Activated B cell treated with CpG ODN at 0.5 μM for 24 hours (primary cell): ENCODE measurements at places on chromosomes 2 and 18.

- no peak for DNase-seq
These were observed 27.7 kb upstream of the PTPN4 start for GRCh38 chr2:119731983-119732382.

DNA sequence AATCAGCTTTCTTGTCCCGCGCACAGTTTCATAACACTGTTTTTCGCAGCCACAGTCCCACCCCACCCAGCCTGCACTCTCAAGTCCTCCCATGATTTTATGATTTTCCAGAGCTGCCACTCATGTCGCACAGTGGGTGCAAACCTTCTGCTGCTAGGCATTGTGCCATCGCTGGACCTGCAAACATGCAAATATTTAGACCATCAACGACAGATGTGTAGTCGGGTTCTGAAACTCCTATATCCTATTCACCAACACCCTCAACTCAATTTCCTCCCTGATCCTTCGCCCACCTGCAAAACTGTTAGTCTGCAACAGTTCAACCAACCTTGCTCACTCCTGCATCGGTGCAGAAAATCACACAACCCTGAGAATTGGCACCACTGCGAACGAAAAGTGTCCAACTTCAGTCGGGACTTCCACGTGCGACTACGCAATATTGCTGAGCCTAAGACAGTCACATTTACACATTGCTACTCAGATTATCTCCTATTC, 871 bp upstream of the ALS2 start:
- DNase-seq, result no peak

GRCh38 chr18:58862356-58862755, 2.3 kb upstream of the ZNF532 start:
- no peak for DNase-seq

- DNase-seq, result no peak
These were observed 686.8 kb upstream of the SALL3 start for GRCh38 chr18:78292618-78293380.

- no peak for DNase-seq
These were observed 172.6 kb upstream of the BCL2L11 start for GRCh38 chr2:110948027-110948674.

GRCh38 chr18:34867520-34867919, 157.4 kb downstream of the DTNA start:
- no peak for DNase-seq

GRCh38 chr18:23284629-23285028, 149.3 kb downstream of the CABLES1 start:
- no peak for DNase-seq

GRCh38 chr2:76501641-76502040, 790.9 kb upstream of the GCFC2 start:
- DNase-seq, result no peak

DNA sequence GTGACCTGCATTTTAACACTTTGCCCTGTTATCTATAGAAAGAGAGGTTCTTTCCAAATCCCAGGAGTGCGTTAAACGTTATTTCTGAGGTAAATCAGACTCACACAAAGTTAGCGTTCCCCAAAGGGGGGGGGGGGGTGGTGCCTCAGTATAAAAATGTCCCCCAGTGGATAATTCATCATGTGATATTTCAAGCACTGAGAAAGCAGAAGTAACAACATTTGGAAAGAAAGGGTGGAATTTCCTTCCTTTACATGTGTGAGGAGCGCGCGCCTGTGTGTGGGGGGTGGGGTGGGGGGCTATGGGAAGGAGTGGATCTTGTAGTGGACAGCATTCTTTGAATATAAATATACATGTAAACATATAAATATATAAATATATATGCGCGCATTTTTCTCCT, 630.9 kb downstream of the NYAP2 start:
- DNase-seq, result no peak

DNA sequence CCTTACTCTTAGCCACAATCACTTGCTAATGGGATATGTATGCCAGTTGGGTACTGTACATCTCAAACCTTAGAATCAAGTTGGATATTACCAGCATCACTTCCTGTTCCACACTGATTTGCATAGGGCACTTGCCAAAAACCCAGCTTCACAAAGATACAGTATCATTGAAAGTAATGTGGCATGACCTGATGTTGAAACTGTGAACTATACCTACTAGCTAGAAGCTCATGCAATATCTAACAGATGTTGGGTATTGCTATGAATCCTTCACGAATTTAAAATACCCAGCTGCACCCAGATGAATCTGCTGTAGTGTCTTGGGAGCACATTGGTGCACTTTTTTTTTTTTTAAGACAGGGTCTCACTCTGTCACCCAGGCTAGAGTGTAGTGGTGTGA, 6.5 kb upstream of the STAMBP start:
- DNase-seq, result no peak

DNA sequence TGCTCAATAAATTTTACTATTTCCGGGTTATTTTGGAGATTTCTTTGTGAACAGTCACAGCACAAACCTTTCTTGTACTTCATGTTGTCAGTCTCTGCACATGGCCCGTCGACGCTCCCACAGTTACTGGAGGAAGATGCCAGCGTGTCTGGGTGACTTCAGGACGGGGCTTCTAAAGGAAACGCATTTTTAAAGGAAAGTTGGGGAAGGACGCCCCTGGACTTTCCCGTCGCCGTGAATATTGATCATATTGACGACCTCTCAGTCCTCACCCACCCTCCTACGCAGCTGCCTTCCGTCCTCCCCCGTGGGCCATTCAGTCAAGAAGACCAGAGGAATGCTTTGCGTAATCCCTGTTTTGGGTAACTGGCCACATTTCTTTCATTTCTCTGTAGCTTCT, 71.1 kb upstream of the SNTG2 start:
- DNase-seq, result no peak

DNA sequence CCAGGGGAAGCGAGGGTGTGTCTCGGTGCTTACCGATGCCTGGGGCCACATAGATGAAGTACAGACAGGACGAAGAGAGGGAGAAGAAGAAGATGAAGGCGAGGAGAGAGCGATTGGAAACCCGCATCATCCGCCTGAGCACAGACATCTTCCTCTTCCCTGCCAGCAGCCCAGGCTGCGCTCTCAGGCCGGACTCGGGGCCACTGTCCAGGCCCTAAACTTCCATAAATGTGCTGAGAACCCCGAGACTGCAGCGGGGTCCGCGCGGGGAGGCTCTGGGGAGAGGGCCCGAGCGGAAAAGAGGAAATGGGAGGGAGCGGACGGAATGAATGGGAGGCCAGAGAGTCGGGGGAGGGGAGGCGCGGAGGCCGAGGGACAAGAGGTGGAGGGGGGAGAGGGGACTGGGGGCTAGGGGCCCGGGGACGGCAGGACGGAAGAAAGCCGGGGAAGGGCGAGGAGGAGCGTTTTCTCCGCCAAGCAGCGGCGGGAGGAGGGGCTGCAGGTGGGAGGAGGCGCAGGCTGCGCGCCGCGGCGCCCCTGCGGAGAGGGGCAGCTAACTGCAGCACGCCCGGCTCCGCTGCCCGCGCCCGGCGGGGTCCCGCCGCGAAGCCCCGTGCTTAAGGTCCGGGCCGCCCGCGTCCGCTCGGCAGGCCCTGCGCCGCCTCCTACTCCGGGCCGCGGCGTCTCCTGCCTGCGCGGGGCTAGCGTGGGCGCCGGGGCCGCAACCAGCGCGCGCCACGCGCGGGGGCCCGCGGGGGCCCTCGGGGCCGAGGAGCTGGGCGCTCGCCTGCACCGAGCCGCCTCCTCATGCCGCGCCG, at the start of gene B4GALT6:
B4GALT6 (minus strand) TSS at position 303 of the 818 bp plus-strand sequence; CDS start at position 148, 155 bp downstream.
- DNase-seq, result peak; percentile 18

DNA sequence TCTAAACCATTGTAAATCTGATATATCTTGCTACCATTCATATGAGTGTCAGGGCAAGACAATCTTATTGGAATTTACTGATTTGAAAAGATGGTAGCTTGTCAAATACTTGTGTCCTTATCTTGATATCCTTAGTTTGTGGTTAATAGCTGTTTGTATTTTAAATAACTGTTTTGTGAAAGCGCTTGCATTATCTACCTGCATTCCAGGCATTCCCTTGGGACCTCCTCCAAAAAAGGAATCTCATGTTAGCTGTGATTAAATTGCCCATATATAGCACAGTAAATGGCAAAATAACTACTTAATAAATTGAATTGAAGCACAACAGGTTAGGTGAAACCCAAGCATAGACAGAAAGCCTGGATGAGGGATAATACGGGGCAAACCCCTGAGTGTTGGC, 13.9 kb downstream of the CNTNAP5 start:
- no peak for DNase-seq

GRCh38 chr2:139080244-139080643, 300.1 kb upstream of the NXPH2 start:
- no peak for DNase-seq

GRCh38 chr2:168169097-168169745, 78.2 kb downstream of the STK39 start:
- DNase-seq, result no peak

- DNase-seq, result no peak
These were observed 110.8 kb downstream of the SMAD7 start for GRCh38 chr18:48839819-48840490.

GRCh38 chr18:9401176-9401575, 66.6 kb downstream of the TWSG1 start:
- no peak for DNase-seq

- no peak for DNase-seq
These were observed 333.3 kb upstream of the ACVR2A start for GRCh38 chr2:147511491-147511948.

DNA sequence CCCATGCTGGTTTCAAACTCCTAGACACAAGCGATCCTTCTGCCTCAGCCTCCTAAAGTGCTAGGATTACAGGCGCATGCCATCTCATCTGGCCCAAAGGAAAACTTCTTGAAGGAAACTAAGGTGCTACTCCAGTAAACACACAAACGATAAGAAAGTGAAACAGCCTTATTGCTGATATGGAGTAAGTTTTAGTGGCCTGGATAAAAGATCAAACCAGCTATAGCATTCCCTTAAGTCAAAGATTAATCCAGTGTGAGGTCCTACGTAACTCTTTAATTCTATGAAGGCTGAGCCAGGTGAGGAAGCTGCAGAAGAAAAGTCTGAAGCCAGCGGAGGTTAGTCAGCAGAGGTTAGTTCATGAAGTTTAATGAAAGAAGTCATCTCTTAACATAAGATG, 40.8 kb upstream of the POTEE start:
- no peak for DNase-seq

DNA sequence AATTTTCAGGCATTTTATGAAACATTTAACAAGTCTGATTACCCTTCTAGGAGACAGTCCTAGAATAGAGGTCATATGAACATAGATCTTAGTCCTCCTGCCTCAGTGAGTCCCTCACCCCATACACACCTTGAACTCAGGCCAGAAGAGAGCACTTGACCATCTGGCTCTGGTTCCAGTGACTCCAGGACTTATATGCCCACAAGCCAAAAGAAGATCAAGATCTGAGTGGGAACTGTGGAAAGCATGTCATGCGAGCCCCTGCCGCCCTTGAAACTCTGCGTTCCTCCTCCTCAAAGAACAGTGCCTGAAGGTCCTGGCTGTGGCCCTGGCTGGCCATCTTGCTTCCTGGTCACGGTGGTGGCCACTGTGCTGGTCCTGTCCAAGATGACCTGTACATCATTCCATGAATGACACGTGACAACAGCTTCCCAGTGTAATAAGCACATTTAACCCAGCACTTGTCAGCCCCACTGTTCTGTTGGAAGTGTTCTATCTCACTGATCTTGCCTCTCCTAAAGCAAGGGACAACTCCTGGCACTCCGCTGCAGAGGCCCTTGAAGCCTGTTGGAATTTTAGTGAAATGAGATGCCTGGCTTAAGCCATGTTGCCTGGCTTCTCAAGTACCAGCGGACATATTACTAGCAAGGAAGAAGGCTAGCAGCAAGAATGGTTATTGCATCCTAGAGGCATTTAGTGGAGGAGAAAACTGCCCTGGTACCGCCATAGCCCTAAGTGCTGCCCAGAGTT, 17.6 kb downstream of the TTC32 start:
- DNase-seq, result no peak

DNA sequence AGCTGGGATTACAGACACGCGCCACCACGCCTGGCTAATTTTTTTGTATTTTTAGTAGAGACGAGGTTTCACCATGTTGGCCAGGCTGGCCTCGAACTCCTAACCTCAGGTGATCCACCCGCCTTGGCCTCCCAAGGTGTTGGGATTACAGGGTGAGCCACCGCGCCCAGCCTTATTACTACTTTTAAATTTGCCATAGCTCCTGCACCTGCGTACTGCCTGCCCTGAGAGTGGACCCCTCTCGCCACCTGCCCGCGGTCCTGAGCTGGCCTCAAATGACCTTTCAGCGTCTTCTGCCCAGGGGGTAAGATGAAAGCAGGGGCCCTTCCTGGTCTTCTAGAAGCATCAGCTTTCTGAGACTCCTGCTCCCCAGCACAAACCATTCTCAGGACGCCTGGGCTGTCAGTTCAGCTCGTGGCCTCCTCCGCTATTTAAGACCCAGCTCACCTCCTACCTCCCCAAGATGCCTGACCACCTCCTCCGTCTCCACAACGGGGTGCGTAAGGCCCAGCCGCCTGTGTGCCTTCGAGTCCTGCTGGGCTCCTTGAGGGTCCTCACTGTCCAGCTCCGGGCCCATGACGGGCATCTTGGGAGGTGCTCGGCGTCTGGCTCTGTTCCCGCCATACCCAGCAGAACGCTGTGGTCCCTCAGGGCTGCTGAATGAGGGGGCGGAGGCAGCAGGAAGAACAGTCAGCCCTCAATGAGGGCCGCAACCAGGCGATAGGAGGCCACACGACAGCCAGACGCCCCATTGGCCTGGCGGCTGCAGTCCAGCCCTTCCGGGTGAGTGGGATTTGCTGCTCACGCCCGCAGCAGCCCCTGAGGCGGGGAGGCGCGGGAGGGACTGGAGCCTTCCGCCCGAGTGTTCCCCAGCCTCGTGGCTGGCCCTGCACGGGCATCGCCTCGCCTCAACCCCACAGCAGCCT, 266.6 kb downstream of the TFCP2L1 start:
- no peak for DNase-seq

DNA sequence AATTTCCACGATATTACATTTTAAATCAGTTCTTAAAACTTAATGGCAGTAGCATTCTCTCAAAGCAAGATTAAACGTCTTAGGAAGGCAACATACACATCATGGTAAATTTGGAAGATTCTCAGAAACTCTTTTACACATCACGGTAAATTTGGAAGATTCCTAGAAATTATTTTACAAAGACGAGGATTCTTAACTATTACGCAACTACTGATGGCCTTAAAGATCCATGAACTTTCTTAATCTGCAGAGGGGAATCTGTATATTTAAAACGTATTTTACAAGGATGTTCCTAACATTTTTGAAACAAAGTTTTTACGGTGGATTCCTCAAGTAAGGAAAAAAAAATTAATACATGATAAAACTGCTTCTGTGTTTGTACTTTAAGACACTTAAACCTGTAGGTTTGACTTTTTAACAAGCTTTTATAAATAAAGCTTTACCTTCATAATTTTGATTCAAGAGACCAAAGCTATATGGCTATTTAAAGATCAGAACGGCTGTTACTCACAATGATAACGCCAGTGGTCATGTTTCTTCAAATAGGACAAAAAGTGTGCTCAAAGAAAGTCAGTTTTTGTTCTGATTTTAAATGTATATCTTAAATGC, 1.7 kb downstream of the ATF2 start:
- no peak for DNase-seq

GRCh38 chr18:51630706-51631105, 433.2 kb upstream of the MEX3C start:
- no peak for DNase-seq

GRCh38 chr18:57833441-57834101, 30.5 kb upstream of the ATP8B1 start:
- no peak for DNase-seq
